ENCODE measurements at places on chromosomes 12 and 14.

GRCh38 chr14:58026967-58027366 lies 125.0 kb downstream of the ARMH4 start:
- no peak for DNase-seq

DNA sequence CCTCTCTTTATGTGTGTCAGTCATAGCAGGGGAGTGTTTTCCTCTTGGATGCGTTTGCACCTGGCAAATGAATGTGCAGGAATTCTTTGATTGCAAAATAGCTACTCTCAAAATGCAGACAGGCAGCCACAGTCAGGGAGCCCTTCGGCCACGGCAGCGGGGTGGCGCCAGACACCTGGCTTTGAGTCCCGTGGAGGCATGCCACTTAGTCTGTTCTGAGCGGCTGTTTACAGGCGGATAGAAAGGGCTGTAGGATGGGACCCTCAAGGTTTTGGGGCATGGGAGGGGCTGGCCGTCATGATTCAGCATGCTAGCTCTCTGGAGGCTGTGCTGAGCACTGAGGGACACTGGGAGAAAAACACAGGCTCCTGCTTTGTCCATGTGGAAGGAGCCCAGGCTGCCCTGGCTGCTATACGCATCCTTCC lies 117.1 kb downstream of the SLC25A47 start:
- DNase-seq, result peak; percentile 43

DNA sequence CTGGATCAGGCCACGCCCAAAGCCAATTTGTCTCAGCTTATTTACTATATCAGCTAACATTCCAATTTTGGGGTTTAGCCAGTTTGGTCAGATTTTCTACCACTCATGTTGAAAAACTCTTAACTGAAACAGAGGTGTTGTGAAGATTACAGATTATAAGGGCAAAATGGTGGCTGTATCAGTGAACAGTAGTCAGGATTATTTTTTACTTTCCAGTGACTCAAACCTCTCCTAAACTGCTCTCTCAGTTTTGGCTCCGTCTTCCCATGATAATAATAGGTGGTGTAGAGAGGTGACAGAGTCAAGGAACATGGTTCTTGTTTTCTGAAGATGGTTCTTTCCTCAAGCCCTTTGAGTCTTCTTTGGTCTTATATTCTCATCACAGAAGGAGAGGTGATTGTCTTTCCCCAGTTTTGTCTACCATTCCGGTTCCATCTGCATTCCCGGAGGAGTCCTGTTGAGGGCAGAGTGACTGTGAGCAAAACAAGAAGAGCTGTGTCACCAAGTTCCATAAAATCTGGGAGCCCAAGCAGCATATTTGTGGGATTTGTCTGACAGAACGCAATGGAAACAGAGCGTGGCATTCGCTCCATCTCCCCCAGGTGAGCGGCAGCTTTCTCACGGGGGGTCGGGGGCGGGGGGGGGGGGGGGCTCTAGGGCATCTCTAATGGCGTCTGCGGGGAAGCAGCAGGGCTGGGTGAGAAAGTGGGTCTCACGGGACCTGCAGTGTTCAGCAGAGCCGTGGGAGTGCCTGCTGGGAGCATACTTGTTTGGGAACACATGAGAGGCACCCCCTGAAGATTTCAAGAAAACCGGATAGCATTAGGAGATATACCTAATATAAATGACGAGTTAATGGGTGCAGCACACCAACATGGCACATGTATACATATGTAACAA lies 59.1 kb downstream of the TBC1D30 start:
- DNase-seq, result no peak

- DNase-seq, result no peak
Measured at GRCh38 chr12:108727161-108727560, 4.2 kb downstream of the CORO1C start.

GRCh38 chr14:94702629-94703028 lies 67.3 kb downstream of the GSC start:
- DNase-seq, result no peak

GRCh38 chr12:69726922-69727321 lies 11.7 kb upstream of the RAB3IP start:
- DNase-seq, result no peak

- no peak for DNase-seq
Measured at GRCh38 chr14:35705636-35706035, 103.5 kb downstream of the RALGAPA1 start.

GRCh38 chr12:120961604-120962531 lies 16.5 kb upstream of the HNF1A start:
- no peak for DNase-seq

GRCh38 chr14:71377099-71377498 lies 469.8 kb downstream of the PCNX1 start:
- no peak for DNase-seq

DNA sequence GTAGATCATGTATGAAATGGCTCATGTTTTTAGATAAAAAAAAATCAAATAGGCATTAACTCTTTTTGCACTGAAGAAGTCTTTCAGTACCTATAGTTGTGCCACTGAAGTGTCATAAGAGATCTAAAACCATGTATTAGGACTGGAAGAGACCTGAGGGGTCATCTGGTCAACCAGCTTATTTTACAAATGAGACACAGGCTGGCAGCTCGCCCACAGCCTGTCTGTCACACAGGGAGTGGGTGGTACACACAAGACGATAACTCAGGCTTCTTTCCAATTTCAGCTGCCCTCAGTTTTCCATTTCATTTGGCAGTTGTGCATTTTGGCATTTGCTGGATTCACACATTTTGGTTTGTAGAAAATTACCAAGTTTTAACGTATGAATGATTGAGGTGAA lies 34.7 kb downstream of the C12orf75 start:
- no peak for DNase-seq

DNA sequence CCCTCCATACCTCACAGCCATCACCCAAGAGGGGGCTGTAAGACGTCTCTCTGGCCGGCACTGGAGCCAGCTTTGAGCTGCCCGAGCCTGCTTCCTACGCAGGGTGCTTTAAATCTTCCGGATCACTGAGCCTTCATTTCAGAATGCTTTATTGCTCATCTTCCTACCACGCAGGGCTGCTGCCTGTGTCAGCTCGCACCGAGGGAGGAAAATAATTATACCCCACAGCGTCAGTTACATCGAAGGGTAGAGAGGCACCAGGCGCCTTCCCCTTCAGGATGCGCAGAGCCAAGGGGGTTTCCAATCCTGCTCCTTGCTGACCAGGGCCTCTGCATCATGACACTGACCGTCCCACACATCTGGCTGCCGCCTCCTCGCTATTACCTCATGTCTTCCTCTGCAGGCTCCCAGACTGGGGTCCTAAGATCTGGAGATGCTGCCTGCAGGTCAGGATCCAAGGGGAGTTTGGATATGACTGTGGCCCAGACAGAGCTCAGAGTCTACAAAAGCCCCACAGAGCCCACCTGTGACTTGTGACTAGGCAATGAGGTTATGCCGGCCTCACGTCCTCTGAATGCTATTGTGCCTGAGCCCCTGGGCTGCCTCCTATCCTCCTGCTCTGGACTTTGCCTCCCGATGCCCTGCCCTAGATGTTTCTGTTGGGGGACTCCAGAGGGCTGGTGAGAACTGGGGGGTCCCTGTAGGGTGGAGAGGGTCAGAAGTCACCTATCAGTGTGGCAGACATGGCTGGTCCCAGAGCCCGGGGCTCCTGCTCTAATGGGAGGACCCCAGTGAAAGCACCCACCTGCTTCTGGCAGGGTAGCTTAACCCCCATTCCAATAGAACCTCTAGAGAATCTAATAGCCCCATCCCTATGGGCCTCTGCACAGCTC lies 220.3 kb upstream of the RTL1 start:
- no peak for DNase-seq

DNA sequence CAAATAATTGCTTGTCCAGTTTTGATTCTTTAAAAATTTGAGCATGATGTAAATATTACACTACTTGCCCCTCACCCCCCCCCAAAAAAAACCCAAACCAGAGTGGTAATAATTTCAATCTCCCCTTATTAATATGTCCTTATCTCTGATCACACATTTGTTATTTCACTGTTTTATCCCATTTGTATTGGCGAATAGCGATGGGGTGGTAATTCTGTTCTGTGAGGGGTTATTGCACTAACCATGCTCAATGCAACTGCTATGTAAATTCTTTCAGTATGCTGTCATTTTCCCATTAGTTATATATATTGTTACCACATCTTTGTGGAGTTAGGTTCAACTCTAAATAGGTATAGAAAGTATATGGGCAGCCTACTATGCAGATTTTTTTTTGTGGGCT lies 1.1 kb downstream of the RIMKLB start:
- no peak for DNase-seq
